ENCODE measurements at places on chromosomes 7 and 10. TPM values are rescaled to one million over a fixed set of nuclear protein-coding genes. Genes with fewer than 3 reads are reported as not detected.

KCP gene
- 0.09 TPM for total RNA-seq

DNA sequence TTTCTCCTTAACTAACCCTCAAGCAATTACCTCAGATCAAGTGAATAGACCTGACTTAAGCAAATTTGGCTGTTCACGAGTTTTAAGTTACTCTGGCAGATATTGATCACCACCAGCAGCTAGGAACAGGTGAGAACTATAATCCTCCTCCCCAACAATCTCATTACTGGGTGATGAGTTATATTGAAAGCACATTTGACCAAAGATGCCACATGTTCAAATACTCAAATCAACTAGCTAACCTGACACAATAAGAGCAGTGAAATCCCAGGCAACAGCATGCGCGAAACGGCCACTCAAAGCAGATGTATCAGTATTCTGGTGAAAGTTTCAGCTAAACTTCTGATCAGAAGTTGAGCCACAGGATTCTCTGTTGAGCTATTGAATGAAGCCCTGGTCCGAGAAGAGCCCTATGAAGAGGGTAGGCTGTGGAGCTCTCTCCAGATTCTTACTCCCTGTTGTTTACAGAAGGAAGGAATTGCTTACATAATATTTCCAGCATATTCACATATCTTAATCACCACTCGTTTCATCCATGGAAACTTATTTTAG is 52.6 kb downstream of the CAV1 start:
- no peak for DNase-seq

DNA sequence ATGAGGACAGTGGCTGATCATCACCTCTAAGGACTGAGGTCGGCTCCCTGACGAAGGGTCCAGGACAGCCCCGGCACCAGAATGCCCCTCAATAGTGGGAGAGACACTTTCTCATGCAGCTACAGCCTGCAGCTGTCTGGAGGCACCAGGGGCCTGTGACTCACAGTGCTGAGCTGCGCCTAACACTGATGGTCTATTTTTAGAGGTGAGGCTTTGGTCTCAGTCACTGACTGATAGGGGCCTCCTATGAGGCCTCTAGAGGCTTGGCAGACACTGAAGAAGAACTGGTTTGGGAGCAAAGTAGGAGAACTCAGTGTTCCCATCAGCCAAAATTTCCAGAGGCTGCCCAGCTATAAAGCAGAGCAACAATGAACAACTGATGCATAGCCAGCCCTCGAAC is 130.1 kb downstream of the COBL start:
- DNase-seq: no peak

DNA sequence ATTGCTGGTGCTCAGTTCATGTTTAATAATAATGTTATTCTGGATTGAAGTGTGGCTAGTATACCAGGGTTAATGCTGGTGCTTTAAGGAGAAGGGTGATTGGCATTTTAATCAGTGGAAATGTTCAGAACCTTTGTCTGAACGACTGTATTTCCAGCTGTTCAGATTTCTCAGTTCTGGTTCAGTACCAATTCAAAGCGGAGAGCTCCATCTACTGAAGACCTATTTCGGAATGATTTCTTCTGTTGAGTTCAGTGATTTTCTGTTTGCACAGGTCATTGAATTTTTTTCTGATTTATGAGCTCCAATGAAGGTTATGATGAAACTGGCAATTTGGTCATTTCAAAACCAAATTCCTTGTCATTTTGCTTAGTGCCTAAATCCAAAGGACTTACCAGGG is 160.1 kb downstream of the EXOC4 start:
- no peak for DNase-seq

ZNF804B gene
- not detected for total RNA-seq

DNA sequence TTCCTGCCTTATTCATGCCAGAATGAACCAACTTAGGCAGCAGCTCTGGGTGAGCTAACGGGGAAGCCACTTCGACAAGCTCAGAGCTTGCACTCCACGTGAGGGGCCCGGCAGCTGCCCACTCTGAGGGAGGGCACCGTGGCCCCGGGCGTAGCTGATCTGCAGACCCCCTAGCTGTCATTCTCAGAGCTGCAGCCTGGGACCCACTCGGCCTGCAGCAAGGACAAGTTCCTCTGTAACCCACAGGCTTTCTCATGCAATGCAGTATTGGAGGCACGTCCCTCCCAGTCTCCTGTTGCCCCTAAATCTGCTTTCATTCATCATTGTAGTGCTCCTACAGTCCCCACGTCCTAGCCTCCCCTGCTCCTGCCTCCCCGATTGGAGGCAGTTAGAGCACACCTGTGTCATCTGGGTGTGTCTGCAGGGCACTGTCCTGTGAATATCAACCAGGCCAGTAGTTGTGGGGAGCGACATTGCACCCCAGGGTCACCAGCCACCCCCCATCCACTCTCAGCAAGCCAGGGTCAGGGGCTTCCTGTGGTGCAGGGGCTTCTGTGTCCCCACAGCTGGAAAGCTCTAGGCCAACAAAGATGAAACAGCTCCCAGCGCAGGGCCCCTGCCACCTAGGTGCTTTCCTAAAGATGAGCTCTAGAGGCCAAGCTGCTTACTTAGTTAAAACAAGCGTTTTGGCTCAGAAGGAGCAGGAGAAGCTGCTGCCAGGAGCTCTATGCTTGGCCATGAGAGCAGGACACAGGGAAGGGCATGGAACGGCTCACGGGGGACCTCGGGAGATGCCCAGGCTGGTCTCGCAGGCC is 333.6 kb downstream of the ADARB2 start:
- DNase-seq: no peak

GRCh38 chr10:77889277-77889903 is 37.2 kb downstream of the DLG5 start:
- DNase-seq: no peak

DNA sequence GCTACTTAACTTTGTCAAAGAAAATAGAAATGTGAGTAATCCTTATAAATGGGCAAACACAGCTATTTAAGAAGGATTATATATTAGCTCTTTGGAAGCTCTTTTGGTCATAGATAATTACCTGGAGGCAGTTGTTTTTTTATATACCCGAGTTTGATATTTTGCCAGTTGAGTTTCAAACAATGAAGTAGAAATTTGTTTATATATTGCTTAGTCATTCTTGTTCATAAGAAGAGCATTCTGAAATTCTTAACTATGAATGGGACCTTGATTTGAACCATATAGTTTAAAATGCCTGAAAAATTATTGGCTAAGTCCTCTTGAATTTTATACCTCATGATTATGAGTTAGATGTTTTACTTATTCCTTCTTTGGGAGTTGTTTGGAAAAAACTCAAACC is 36.4 kb downstream of the MINPP1 start:
- DNase-seq: no peak

DRGX gene
- total RNA-seq: 0.05 TPM

DNA sequence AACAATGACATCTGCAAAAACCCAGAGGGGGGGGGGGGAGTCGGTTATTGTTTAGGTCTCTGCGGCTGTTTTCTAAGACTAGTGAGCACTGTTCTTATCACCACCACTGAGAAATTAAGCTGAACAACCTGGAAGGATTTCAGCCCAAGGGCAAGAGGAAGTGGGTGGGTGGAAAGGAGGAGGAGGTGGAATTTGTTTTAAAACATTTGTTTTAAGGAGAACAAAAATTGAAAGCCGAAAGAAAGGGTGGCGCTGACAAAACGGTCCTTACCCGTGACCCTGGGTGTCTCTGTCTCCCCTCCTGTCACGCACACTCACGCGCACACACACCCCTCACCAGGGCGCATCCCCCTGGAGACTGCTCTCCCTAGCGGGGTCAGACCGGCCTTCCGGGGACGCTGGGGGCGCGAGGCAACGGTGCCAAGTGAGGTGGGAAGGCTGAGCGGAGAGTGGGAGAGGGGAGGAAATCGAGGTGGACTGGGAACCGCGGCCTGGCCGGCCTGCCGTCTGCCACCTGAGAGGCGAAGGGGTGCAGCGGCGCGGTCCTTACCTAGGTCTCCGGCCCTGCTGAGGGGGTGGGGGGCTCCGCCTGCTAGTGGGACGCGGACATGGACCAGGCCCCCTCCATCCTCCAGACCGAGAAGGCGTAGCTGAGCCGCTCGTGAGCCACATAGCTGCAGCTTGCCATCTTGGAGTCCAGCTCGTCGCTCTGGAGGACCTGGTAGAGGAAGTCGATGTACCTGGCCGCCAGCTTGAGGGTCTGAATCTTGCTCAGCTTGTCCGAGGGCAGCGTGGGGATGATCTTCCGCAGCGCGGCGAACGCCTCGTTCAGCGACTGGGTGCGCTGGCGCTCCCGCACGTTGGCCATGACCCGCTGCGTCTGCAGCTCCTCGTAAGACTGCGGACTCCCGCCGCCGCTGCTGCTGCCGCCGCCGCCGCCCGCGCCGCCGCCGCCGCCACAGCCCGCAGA is 1.0 kb downstream of the TWIST1 start:
- DNase-seq: no peak

DNA sequence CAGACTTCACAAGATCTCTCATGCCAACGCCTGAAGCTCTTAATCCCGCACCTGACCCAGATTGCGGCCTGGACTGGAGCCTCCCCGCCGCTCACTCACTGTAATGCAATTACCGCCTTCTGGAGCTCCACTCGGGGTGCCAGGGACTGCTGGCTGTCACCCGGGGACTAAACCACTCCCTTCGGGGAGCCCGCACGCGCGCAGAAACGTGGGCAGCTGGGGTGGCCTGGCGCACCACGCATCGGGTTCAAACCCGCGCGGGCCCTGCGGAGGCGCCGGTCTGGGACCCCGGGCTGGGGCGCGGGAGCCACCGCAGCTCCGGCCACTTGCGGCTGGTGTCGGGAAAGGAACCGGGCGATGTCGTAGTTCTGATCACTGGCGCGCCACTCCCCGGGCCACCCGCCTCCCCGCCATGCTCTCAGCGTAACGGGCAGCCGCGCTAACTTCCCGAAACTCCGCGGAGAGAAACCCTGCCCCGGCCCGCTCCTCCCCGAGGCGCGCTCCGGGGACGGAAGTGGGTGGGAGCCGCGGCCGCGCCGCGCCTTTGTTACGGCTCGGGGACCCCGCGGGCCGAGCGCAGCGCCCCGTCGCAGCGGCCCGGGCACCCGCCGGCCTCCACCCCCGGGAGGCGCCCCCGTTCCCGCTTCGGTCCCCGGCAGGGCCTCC is 100.3 kb upstream of the SVIL start:
- peak; percentile 42 for DNase-seq
